ENCODE measurements at places on chromosomes 13 and 19. TPM values are rescaled to one million over a fixed set of nuclear protein-coding genes. Genes with fewer than 3 reads are reported as not detected.

LIG1 gene
- 167 TPM for polyA plus RNA-seq

FBN3 gene
- polyA plus RNA-seq, result not detected

EDDM13 gene
- polyA plus RNA-seq, result not detected

CGB8 gene
- polyA plus RNA-seq, result not detected

UHRF1 gene
- 0.55 TPM for polyA plus RNA-seq

ZNF525 gene
- polyA plus RNA-seq, result 7.5 TPM

IZUMO2 gene
- polyA plus RNA-seq, result not detected

AP1M2 gene
- not detected for polyA plus RNA-seq

KLF12 gene
- polyA plus RNA-seq, result 9.1 TPM

TTYH1 gene
- polyA plus RNA-seq, result not detected

NDUFA13 gene
- polyA plus RNA-seq, result 195 TPM

PSG6 gene
- not detected for polyA plus RNA-seq

DENND1C gene
- polyA plus RNA-seq, result 134 TPM

POGLUT2 gene
- 0.12 TPM for polyA plus RNA-seq

ACP7 gene
- not detected for polyA plus RNA-seq

CEACAM4 gene
- 0.34 TPM for polyA plus RNA-seq

NCR1 gene
- polyA plus RNA-seq, result 2.4 TPM

UBE2L5 gene
- polyA plus RNA-seq, result 0.16 TPM

ATP4A gene
- not detected for polyA plus RNA-seq

DIRAS1 gene
- polyA plus RNA-seq, result 5.2 TPM

MCOLN1 gene
- polyA plus RNA-seq, result 19.0 TPM
